ENCODE measurements at places on chromosomes 3 and 15.

DNA sequence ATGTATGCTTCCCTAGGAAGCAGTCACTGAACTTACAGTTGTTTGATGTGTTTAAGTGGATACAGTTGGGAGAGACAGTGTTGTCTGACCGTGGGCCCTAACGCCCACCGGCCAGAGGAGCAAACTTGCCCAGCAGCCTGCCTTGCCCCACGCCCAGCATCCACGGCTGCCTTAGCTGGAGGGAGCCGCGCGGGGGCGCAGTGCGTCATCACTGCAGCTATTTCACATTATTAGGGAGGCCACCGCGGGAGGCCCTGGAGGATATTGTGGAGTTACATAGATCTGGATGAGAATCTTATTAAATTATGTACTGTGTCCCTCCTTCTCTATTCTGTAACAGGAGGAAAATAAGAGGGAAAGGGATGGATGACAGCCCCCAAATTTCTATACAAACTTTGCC lies 267.2 kb downstream of the GABRG3 start:
- no peak for DNase-seq

DNA sequence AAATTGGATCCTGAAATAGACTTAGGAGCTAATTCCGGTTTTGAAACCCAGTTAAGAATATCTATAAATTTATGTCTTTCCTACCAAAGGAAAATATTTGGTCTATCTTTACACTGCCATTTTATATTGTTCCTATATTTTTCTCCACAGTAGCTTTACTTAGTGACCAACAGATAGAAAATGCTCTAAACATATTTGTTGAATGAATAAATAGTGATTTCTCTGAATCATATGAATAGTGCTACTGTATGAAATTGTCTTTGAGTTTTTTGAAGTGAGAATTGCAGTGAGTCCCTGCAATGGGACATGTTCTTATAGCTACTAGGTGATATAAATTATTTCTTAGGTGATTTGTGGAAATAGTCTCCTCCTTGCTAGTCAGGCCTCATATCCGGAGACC lies 18.5 kb upstream of the EID1 start:
- DNase-seq, result no peak

- no peak for DNase-seq
These were observed 42.0 kb upstream of the CGNL1 start for GRCh38 chr15:57334257-57334656.

GRCh38 chr15:33912326-33912725 lies 56.0 kb upstream of the CHRM5 start:
- no peak for DNase-seq

DNA sequence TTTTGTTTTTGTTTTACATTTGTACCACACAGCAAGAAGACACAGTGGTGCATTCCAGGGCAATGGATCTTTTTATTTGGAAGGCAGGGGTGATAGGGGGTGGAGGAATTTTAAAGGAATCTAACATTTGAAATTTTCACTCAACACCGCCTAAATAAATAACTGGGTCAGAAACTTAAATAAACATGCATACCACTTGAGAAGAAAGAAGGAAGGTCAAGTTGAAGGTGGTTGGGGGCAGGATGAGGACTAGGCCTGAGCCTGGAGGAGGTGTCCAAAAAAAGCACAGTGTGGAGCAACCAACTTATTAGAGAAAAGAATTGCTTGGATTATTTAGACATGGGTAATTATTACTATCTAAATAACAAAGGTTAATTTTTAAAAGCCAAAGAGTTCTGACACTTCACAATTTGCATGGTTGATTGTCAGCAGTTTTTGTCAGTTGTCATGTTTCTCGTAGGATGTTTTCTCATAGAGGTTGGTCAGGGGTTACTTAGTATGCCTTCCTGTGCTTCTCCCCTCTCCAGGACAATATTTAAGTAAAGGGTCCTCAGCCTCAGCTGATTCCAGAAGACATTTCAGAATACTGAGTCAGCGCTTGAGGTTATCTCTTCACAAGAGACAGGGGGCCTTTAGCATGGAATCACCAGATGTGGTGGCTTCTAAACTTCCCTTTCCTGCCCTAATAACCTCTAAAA lies 173.7 kb upstream of the SLC2A2 start:
- no peak for DNase-seq

DNA sequence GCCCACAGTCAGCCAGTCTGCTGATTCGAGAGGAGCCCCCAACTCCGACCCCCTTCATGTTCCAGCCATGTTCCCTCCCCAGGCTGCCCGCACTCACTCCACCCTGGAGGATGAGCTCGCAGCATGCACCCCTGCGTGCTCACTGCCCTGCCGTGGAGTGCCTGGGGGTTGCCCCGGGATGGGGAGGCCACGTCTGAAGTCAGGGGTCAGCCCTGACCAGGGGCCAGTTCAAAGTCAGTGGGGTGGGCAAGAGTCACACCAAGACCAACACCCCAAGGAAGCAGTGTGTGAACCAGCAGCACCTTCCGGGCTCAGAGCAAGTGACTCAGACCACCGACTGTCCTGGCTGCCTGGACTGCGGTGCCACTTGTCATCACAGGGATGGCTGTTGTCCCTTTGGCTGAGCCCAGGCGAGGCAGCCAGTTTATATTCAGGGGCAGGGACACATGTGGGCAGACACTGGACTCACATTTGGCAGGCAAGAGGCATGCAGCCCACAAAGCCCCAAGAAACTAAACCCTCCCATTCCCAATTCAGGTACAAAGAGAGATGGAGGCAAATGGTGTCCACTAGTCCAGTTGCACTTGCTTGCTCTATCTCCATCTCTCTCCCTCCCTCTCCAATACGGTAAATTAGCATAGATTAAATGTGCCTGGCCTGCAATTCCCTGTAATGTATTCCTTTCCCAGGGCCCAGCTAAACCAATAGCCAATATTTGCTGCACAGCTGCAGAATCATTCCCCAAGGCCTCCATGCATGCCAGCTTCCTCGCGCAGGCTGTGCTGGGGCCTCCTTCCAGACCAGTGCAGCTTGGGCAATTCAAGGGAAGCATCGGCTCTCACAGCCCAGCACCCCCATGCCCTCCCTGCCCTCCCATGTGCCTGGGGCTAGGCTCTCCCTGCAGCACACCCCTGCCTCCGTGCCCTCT lies 135.7 kb upstream of the IQSEC1 start:
- no peak for DNase-seq

- DNase-seq, result no peak
These were observed 9.2 kb downstream of the NFKBIZ start for GRCh38 chr3:101858464-101859030.

- DNase-seq, result no peak
These were observed 65.1 kb upstream of the TBL1XR1 start for GRCh38 chr3:177262396-177262795.

GRCh38 chr15:59999612-60000112 lies 4.4 kb upstream of the FOXB1 start:
- DNase-seq, result no peak

- no peak for DNase-seq
These were observed 307.0 kb downstream of the ARPP21 start for GRCh38 chr3:35946121-35946853.

DNA sequence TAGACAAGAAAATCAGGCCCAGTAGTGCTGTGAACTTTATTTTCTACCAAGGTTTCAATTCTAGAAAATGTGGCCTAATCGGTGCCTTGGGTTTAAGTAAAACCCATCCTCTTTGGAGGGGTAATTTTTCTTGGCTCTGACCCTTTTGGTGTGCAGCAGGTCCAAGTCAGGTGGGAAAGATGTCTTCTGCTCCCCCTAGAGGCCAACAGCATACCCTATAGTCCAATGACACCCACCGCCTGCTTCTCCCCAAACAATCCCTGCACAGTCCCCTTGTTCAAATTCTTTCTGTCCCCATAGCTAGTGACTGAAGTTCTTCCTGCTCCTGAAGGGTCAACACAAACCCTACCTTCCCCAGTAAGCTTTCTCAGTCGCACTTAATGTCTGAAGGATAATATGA lies 261.8 kb upstream of the GOLGA6L4 start:
- DNase-seq, result no peak

DNA sequence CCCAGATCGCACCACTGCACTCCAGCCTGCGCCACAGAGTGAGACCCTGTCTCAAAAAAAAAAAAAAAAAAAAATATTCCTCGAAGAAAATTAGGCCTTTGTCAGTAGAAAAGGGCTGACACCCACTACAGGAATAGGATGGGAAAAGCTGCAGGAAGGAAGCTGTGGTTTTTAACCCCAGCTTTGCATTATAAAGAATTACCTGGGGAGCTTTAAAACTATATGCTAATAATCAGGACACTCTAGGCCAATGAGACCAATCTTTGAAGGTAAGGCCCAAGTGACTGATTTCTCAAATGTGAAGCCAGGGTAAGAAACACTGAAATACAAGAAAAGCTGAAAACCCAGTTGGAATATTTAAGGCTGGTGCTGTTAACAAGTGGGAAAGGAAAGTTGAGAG lies 74.3 kb downstream of the RBPMS2 start:
- no peak for DNase-seq

DNA sequence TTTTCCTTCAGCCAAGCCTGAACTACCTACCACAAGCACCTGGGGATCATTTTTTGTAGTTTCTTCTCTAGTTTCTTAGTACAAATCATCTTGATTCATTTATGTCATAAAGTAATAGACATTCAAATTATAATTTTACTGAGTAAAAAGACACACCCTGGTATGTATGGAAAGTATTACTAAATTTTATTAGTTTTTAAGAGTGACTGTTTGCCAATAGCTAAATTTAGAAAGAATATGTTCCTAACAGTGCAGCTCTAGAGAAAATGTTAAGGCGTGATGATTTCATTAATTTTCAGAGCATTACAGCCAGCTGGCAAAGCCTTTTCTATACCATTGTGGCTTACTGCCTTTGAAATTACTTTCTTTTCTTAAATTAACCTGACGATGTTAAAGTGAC lies 612.0 kb upstream of the KCNMB2 start:
- no peak for DNase-seq

DNA sequence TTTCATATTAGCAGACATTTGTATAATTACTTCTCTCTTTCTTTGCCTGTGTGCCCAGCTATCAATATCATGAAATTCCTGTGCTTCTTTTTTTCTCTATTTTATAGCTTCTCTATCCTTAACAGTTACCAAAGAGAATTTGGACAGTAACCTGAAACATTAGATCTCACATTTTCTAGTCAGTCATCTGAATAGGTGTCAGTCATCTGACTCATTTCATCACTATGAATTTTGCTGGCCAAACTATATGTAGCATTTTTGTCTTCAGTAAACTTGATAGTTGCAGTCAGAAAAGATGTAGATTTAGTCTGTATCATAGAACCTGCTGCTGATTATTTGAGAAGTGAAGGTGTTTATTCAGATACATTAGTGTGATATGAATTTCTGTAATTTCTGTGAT lies 52.6 kb downstream of the HMG20A start:
- DNase-seq, result no peak

GRCh38 chr3:98657457-98657856 lies 64.0 kb upstream of the CPOX start:
- DNase-seq, result no peak

- no peak for DNase-seq
These were observed 1043.3 kb downstream of the FHIT start for GRCh38 chr3:60207905-60208304.

- no peak for DNase-seq
These were observed 26.6 kb upstream of the GK5 start for GRCh38 chr3:142251951-142252350.

DNA sequence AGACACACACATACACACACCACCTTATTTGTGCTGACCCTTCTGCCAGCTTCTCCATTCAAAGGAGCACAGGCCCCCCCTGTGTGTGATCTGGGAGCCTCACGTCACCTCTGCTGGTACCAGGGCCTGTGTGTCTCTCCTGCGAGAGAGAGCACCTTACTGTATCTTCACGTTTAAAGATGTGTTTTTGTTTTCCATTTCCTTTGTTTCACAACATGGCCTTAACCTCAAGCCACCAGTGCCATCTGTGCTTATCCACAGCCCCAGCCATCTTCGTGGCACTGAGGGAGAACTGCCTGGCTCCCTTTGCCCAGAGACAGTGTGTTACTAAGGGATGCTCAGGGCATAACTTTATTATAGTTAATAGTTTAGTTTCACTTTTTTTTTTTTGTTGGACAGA lies 52.3 kb downstream of the ABHD2 start:
- no peak for DNase-seq

DNA sequence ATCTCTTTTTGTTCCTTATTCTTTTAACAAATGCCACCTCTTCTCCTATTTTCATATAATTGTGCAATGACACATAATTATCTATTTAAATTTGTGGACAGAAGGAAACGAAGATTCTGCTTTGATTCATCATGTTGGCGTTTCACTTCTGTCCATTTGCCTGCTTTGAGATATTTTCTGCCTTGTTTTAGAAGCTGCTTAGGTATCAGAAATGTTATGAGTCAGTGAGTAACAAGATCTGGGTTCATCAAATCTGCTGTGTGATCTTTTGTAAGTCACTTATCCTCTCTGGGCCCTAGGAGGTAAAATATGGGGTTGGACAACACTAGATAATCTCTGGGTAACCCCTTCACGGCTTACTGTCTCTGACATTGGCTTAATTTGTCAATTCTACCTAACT lies 7.3 kb upstream of the MINDY4B start:
- no peak for DNase-seq

DNA sequence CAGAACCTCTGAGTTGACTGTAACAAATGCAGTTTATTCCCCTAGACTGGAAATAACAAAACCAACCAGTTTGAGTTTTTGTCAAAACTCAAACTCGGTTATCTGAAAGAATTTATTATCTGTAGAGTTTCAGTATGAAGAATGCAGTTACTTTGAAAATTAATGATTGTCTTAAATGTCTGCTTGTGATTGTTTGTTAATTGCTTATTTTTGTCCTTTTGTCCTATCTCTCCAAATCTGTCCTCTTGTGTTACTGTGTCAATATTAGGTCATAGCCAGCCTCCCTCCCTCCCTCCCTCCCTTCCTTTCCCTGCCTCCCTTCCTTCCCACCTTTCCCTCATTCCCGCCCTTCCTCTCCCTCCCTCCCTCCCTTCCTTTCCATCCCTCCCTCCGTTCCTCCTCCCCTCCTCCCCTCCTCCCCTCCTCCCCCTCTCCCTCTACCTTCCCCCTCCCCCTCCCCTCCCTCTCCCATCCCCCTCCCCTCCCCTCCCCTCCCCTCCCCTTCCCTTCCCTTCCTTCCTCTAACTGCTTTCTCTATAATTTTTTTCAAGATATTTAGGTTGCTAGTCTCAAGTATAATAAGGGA lies 153.5 kb downstream of the FNDC3B start:
- DNase-seq, result no peak

DNA sequence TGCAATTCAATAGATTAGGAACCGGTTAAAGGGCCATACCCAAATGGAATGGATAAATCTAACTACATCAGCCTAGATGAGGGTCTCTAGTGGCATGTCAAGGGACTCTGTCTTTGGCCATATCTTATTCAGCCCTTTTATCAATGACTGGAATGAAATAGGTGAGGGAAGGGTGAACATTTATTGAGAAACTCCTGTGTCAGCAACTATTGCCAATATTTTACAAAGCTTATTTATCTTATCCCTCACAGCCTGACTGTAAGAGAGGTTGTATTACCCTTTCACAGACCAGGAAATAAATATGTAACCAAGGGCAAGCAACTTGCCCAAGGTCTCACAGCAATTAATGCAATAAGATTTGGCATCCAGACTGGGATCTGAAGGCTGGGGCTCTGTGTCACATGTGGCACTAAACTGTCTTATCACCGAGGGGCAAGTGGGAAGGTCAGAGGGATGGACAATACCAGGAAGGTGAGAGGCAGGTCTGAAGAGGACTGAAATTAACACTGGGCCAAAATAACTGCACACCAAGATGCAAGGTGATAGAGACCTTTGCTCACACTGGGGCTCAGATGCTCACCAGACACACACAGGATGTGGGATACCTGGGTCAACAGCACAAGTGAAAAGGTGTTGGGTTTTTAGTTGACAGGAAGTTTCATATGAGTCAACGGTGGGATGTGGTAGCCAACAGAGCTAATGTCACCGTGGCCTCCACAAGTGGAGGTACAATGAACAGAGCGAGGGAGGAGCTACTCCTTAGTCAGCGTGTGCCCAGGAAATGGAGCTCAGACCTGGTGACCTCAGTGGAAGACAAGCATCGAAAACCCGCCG lies 261.3 kb downstream of the RPLP1 start:
- no peak for DNase-seq
